ENCODE measurements at places on chromosomes 6 and 20.

- no peak for DNase-seq
These were observed 37.2 kb downstream of the ELOVL5 start for GRCh38 chr6:53311586-53311935.

DNA sequence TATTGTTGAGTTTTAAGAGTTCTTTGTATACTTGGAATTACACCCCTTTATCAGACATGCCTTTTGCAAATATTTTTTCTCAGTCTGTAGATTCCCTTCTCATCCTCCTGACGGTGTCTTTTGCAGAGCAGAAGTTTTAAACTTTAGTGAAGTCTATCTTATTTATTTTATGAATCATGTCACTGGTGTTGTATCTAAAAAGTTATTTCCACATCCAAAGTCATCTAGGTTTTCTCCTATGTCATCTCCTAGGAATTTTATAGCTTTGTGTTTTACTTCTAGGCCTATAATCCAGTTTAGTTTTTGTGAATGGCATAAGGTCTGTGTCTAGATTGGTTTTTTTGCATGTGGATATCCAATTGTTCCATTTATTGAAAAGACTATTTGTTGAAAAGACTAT lies 271.3 kb downstream of the KIF16B start:
- no peak for DNase-seq

DNA sequence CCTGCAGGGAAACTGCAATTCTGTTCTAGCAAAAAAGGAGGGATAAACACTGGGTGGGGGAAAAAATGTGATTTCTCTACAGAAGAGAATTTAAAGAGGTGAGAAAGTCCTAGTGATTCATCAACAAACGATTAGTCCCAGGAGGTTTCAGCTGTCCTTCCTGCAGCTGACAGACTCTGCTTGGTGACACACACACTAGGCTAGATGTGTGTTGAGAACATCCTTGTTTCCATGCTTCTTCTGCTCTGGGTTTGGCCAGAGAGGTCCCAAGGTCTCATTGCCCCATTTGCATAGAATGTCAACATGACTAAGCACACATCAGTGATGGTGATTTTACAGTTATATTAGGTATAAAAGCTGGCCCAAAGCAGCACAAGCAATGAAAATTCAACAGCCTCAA lies 258.3 kb downstream of the NFATC2 start:
- no peak for DNase-seq

DNA sequence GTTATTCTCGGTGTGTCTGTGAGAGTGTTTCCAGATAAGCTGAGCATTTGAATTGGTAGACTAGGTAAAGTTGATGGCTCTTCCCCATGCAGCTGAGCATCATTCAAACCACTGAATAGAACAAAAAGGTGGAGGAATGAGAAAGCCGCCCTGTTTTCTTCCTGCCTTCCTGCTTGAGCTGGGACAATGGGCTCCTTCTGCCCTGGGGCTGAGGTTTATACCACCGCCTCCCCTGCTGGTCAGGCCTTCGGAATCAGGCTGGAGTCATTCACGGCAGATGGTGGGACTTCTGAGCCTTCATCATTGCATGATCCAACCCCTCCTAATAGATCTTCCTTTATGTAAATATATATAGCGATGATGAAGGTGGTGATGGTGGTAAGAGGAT lies 124.9 kb downstream of the ANKRD60 start:
- DNase-seq = no peak

GRCh38 chr6:124604719-124605118 lies 357.5 kb upstream of the RNF217 start:
- DNase-seq = no peak

DNA sequence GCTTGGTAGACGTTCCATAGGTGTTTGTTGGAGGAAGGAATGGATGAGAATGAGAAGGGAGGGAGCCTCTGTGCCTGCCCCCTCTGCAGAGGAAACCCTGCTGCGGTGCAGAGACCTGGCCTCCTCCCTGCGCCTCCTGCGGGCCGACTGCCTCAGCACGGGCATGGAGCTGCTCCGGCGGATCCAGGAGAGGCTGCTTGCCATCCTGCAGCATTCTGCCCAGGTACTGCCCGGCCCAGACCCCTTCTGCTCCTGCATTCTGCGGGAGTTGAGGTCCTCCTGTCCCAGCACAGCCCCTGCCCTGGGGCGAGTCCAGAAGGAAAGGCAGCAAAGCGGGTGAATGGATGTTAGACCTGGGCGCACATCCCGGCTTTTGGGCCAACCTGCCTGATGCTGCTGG lies 6.1 kb downstream of the DNPH1 start:
- no peak for DNase-seq

DNA sequence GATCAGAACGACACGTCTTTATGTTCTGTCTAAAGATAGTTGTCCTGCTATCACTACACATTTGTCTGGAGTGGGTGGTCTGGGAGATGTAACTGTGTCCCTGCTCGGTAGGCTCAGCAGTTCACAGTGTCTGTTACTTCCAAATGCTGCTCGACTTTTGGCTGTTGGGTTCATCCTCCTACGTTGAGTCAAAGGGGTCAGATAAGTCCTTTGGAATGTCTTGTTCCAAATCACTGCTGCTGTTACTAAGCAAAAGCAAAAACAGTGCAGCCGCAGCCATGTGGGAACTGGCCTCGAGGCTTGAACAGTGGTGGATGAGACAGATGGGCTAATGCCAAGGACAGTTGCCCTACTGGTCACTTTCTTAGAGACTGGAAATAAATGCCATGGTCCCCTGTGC lies 272.2 kb upstream of the MAP3K7 start:
- DNase-seq = no peak

DNA sequence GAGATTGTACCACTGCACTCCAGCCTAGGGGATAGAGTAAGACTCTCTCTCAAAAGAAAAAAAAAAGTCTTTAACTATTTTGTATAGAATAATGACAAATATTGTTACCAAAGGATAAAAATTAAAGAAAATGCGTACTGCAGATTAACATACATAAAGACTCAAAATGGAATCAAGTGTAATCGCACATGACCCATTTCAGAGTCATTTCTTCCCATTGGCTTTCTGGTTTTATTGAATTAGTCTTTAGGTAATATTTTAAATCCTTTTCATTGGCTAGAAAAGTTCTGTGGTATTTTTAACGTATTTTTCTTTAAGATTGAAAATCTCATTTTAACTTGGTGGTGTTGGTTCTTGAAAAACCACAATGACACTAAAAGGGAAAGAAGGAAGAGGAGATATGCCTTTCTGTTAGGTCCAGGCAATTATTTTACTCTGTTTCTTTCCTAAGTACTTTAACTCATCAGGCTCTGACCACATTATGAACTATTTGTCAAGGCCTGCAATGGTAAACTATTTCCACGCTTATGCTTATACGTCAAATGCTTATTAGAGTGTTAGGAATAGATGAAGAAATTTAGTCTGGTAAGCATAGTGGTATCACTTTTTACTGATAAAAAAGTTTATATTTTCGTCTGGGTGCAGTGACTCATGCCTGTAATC lies 52.3 kb downstream of the PLEKHG1 start:
- no peak for DNase-seq

GRCh38 chr6:144194293-144194810 lies 44.0 kb downstream of the STX11 start:
- DNase-seq = no peak

DNA sequence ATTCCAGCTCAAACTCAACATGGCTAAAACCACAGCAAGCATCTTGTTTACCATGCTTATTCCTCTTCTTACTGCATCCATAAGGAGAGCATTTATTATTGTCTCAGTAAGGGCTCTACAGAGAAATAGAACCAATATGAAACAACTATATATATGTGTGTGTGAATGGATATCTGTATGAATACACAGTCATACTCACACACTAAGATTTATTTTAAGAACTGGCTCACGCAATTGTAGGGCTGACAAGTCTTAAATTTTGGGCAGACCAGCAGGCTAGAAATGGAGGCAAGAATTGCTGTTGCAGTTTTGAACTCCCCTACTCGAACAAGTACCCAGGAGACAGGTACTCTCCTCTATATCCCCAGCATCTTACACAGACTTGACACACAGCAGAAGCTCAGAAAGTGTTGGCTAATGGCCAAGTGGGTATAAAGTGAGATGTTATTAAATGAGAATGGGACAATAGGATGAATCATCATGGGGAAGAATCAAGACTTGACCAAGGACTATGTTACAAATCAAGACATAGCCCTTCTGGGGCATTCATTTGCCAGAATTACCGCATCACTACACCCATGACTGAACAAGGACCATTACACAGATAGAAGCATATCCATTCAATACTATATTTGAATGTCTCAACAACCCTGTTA lies 13.0 kb downstream of the ZHX3 start:
- DNase-seq = no peak

DNA sequence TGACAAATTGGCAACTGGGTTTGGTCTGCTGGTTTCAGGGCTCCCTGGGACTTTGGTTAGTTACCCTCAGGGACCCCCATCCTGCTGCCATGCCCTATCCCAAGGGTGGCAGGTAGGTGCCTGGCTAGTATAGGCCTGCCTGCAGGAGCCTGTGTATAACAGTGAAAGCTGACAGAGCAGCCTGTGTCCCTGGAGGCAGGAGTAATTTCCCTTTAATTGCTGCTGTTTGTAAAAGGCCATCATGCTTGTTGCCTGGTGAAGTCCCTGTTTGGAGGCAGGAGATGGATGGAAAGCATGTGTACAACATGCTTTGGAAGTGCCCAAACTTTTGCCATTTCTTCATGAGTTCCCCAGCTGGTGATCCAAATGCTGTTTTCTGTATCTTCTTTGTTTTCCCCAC lies 30.1 kb downstream of the CMTR1 start:
- DNase-seq = no peak

- DNase-seq = no peak
These were observed 140.6 kb downstream of the MTHFD1L start for GRCh38 chr6:151005896-151006632.

DNA sequence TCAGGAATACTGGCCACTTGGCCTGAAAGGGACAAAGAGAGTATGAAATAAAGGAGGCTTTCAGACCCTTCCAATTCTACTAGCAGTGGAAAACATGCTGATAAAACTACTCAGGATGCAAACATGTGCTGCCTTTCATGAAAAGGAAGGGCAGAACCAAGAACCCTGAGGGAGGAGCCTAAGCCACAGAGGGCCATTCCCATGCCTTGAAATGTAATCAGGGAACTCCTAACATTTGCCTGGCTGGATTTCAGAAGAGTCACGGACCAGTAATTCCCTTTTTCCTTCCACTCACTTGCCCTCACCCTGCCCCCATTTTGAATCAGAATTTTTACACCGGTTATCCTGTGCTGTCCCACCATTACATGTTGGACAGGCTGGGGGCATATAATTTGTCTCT lies 116.2 kb downstream of the LAMP5 start:
- no peak for DNase-seq

DNA sequence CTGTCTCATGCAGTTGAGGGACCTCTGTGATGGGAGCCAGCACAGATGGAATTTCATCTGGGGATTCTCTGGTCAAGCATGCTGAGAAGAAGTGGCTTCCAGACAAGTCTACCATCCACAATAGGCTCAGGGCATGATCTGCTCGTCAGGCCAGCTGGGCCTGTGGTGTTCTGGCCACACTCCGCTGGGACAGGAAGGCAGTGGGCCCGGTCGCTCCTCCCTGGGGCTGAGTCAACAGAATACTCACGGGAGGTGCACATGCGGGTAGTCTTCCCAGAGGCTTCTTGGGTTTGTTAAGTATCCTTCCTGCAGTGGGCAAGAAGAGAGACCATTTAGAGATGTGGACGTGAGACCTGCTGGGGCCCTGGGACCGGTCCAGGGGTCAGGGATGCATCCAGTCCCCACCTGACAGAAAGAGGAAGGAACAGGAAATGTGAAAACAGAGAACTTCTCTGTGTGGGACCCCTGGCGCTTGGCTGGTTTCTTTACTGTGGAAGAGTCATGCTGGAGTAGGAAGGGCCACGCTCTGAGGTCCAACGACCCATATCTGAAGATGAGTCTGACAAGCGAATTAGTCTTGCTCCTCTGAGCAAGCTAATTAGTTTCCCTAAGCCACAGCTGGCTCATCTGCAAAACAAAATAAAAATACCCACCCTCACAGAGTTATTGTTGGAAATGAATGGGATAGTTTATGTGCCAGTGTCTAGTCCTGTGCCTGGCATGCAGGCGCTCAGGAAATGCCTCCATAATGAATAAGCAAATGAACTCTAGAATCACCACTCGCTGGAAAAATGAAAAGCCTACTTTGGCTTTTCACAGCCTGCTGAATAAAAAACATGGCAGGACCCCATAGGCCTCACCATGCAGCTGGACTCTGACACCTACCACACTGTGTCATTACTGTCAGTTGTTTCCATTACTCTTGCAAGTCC lies 67.3 kb downstream of the TRAM2 start:
- no peak for DNase-seq

DNA sequence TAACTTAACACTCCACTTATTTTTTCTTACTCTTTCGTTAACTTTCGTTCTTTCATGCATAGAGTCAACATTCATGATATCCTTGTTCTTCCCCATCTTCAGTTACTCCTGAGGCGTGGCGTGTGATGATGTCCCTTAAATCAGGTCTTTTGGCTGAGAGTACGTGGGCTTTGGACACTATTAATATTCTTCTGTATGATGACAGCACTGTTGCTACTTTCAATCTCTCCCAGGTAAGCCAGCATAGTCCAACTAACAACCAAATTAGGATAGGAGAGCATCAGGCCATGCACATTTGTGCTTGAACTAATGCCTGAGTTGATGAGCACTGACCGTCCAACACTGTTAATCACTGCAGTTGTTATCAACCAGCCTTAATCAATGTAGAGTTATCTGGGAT lies 119.6 kb downstream of the TMEM242 start:
- no peak for DNase-seq

DNA sequence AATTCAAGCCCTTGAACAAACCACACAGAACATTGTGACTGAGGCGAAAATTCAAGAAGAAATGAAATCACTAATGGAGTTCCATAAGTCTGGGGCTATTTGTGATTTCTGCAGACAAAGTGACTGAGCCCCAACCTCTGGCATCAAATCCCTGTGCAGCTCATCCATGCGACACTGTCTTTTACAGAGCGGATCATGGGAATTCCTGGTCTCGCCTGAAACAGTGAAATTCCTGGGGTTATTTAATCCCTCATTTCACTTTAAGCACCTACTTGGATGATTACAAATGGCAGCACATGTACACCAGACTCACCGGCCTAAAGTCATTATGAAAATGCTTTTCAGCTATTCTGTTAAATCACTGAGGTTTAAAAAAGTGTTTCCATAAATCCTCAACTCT lies 102.4 kb upstream of the CDH4 start:
- DNase-seq = no peak

- peak; percentile 40 for DNase-seq
These were observed 108.1 kb downstream of the BCKDHB start for GRCh38 chr6:80214436-80215022.

- DNase-seq = no peak
These were observed 9.4 kb downstream of the CDK5RAP1 start for GRCh38 chr20:33391722-33392415.

Data from neuronal stem cell (in vitro differentiated cells).